ENCODE measurements at places on chromosomes 2 and 18.

DNA sequence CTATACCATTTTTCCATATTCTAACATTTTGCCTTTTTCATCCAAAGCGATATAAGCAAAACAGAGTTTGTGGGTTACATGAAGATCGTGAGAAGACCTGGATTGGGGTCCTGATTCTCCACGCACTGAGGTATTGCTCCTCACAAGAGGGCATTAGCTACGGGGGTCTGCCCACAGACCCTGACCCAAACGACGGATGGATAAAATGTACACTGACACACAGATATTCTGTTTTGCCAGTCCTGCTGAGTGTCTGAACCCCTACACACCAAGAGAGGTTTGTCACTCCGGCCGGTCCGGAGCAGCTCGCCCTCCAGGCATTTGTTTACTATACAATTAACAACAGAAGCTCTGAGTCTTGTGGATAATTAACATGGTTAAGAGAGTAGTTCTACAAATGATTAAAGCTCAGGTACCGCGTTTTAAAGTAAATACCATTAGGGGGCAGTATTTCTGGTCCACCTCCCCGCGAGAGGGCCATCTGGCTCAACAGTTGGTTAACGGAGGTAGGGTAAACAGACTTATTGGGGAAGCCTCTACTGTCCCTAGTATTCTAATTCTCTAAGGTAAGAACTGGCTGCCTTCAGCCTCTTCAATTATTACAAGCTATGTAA lies 28.4 kb downstream of the SCYGR8 start:
- no peak for DNase-seq

GRCh38 chr2:141522702-141523101 lies 608.1 kb downstream of the LRP1B start:
- DNase-seq: no peak

- DNase-seq: no peak
Observed at GRCh38 chr2:233242231-233242927, 9.1 kb upstream of the ATG16L1 start.

DNA sequence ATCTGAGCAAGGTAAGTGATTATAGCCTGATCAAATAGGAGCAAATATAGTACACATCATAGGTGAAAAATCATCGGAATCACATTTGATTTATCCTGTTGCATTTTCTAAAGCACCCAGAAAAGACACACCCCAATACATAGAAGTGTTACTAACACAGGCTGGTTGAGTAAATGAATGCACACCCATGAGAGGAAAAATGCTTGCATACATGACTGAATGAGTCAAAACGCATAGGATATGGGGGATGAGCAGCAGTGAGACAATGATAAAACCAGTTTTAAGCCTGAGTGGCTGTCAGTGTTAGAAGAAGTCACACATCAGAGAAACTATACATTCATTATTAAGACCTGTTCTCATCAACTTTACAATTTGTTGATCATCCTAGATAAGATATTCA lies 449.6 kb upstream of the CDH20 start:
- DNase-seq: no peak

- no peak for DNase-seq
Observed at GRCh38 chr2:176769021-176769420, 443.6 kb upstream of the HNRNPA3 start.

- DNase-seq: no peak
Observed at GRCh38 chr2:188170356-188170755, 121.3 kb upstream of the GULP1 start.

GRCh38 chr2:226600802-226601201 lies 198.8 kb downstream of the IRS1 start:
- no peak for DNase-seq

DNA sequence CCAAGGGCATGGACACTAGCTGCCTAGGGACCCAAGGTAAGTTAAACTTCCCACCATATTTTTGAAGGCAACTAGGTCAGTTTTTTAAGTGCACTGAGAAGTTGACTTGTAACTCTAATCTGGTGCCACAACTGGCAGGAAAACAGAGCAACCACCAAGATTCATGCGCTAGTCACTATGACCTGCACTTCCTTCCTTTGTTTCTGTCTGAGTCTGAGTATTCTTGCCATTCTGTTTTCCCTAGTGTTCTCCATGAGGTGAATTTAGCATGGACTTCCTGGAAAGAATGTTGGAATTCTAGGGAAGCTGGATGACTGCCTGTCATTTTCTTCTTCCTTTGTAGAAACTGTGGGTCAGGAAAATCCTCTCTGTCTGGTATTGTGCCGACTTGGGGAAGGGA lies 249.0 kb downstream of the GALNT13 start:
- DNase-seq: no peak

DNA sequence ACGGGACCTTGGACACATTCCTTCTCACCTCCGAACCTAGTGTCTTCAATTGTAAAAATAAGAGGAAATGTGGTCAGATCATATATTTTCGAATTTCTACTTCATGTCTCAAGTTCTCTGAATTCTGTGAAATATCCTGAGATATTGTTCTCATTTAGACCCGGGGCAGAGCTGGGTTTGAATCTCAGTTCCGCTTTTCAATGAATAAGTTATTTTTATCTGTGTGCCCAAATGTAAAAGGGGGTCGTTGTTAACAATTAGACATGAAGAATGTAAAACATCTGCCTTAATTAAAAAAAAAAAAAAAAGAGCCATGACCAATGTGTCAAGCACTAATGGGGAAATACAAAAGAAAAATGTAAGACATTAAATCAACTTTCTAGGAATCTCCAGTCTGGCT lies 48.9 kb upstream of the BCL11A start:
- DNase-seq: no peak

DNA sequence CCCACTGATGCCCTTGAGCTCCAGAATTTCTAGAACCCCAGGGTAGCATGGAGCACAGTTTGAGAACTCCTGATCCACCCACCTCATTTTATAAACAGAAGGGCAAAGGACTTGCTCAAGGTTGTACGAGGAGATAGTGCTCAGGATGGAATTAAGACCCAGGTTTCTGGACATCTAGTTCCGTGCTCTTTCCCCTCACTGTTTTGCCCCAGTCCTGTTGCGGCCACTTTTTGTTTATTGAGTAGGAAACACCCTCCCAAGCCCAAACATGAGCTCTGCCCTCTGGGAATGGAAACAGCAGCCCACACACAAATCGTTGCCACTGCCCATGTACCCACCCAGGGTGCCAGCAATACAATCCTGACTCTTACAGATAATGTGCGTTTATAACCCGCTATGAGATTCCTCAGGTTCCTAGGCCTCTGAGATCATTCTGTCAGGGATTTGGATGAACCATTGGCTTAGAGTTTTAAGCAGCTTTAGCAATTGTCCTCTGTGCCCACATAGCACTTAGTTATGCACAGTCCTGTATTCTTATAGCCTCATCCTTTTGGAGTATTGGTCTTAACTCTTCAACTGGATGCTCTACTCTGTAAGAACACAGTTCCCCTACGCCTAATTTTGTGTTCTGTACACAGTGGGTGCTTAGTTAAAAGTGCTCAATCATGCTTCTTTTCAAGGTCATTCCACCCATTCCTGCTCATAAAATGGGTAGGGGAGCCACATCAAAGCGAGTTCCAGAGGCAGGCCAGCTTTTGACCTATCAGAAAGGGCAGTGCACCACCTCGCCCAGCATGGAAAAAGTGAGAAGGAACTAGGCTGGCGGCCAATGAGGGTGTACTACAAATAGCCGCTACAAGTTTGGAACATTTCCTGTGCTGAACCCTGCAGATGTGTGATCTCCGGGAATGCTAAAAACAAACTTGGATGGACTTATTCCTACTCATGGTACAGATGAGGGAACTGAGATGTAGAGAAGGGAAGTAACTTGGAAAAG lies 60.3 kb upstream of the IGFBP2 start:
- peak; percentile 78 for DNase-seq

- DNase-seq: no peak
Observed at GRCh38 chr18:74040459-74041332, 106.9 kb downstream of the FBXO15 start.

- no peak for DNase-seq
Observed at GRCh38 chr18:63090334-63090733, 229.2 kb downstream of the BCL2 start.

All from heart right ventricle (tissue), 16 donors.